Stimulated activated CD4-positive, alpha-beta T cell treated with anti-CD3 and anti-CD28 coated beads, Interleukin-12 subunit alpha, Interleukin-12 subunit beta, amount 100 ng/mL, for 24 hours (primary cell): ENCODE measurements at places on chromosomes 11 and 22.

DNA sequence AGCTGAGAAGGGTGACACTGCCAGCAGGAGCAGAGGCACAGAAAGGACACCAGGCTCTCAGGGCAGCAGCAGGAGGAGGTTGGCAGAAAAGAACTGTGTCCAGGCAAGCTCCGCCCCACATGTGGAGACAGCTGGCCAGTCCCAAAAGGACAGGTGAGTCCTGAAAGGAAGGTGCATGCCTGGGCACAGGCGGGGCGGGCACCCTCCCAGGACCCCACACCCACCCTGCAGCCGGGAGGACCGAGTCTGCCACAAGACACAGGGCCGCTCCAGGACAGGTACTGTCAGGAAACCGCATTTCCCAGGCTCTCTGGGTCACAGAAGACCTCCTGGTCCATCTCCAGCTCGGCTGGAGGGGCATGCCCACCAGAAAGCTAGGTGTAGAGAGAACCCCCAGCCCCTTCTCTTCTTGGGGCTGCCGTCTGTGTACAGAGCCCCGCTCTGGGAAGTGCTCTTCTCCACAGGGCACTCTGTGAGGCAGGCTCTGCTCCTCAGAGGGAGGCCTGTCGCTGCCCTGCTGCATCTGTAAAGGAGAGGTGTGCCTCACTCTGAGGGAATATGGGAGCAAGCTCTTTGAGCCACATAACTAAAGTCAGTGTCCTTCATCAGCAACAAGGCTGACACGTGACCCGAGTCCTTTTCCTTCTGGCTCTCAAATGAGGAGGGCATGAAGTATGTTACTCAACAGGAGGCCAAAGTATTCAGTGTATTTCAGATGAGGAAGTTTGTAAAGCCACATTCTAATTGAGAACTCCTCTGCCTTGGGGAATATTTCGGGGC lies 50.5 kb downstream of the CLTCL1 start:
- no peak for DNase-seq

DNA sequence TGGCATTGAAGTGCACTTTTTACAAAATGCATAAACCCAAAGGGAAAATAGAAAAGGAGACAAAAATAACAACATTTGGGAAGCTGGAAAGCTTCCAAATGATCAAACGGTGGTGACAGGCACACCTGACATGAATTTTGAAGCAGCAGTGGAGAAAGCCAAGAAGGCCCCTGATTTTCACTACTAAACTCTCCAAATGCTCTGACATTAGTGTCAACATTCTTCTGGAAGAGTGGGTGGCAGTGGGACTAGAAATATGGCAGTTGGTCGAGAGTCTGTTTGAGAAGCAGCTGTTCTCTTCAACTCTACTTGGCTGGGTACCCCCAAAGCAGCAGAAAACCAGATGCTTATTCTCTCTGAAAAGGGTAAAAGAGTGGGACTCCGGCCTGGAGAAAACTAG lies 12.3 kb upstream of the APOA5 start:
- no peak for DNase-seq

DNA sequence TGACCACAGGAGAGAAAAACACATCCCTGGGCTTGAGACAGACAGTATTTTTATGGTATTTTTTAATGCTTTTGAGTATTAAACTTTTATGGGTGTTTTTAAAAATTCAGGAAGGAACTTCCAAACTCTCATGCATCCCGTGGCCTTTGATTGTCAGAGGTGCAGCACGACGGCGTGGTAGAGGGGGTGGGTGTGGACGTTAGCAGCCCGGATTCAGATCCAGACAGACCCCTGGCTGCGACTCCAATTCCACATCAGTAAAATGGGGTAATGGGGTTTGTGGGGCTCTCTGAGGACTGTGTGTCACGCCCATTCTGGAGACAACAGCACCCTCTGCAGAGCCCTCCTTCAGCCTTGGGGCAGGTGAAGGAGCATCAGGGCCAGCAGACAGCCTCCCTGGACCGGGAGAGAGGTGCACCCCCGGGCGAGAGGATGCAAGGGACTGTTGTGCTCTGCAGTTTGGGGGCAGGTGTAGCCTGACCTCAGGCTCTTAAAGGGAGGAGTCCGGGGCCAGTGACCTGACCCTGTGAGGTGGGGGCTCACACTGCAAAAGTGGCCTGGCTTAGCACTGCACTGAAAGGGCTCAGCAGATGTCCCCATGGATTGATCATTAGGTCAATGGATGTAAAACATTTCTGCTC lies 1024.3 kb downstream of the TBC1D22A start:
- DNase-seq: no peak

DNA sequence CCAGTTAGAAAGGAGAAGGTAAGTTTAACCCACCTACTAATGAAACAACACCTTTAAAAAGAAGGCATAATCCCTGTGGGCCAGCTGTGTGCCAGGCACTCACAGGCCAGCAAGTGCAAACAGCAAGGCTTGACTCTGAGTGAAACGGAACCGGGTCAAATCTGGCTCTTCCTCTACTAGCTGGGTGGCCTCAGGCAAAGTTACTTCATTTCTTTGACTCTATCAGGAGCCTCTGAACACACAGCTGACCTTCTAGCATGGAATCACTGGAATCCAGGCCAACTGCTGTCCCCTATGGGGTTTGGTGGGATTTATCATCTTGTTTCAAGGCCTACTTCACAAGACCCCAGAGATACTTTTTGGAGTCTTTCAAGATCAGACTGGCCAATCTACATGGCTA lies 3.3 kb downstream of the RAB38 start:
- no peak for DNase-seq

GRCh38 chr11:119103793-119104192 lies 2.1 kb upstream of the DPAGT1 start:
- no peak for DNase-seq

DNA sequence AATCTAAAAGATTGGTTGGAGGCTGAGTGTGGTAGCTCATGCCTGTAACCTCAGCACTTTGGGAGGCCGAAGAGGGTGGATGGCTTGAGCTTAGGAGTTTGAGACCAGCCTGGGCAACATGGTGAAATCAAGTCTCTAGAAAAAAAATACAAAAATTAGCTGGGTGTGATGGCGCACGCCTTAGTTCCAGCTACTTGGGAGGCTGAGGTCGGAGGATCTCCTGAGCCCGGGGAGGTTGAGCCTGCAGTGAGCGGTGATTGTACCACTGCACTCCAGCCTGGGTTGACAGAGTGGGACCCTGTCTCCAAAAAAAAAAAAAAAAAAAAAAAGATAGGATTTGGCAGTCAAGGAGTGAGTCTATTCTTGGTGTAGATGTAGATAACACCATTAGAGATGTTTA lies 10.6 kb downstream of the FOLR1 start:
- DNase-seq: no peak

- no peak for DNase-seq
Measured at GRCh38 chr11:7506243-7506642, 7.6 kb upstream of the PPFIBP2 start.
